ENCODE measurements at places on chromosomes 1 and 21.
A peak's percentile ranks its signal among the peaks of the same experiment; 100 is the strongest.

GRCh38 chr1:101316256-101316655 lies 79.4 kb downstream of the S1PR1 start:
- no peak for DNase-seq

DNA sequence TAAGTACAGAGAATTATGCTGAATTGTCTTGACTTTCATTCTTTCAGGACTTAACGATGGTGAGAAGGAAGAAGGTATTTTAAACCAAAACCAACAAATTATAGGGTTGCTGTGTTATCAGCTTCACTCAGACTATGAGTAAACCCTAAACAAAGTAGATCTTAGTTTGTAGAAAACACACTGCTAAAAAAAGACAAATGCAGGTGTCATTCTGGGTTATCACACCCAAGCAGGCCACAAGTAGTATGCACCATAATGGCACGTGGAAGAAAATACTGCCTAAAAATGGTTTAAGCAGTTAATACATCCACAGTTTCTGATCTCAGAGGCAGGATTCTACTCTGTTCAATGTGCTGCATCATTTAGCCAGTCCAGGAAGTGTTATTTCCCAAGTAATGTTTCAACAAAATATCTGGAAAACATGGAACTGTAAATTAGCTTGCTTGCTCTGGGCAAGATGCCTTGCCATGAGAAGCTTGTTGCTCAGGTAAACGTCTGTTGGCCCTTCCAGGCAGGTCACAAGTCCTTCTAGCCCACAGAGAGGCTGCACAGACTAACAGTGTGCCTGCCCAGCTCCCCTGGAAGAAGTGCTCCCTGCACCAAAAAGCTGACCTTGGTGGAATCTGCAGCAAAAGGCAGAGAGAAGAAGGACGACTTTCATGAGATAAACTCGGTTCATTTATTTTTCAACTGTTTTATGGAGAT lies 4.1 kb downstream of the DIPK1A start:
- no peak for DNase-seq

DNA sequence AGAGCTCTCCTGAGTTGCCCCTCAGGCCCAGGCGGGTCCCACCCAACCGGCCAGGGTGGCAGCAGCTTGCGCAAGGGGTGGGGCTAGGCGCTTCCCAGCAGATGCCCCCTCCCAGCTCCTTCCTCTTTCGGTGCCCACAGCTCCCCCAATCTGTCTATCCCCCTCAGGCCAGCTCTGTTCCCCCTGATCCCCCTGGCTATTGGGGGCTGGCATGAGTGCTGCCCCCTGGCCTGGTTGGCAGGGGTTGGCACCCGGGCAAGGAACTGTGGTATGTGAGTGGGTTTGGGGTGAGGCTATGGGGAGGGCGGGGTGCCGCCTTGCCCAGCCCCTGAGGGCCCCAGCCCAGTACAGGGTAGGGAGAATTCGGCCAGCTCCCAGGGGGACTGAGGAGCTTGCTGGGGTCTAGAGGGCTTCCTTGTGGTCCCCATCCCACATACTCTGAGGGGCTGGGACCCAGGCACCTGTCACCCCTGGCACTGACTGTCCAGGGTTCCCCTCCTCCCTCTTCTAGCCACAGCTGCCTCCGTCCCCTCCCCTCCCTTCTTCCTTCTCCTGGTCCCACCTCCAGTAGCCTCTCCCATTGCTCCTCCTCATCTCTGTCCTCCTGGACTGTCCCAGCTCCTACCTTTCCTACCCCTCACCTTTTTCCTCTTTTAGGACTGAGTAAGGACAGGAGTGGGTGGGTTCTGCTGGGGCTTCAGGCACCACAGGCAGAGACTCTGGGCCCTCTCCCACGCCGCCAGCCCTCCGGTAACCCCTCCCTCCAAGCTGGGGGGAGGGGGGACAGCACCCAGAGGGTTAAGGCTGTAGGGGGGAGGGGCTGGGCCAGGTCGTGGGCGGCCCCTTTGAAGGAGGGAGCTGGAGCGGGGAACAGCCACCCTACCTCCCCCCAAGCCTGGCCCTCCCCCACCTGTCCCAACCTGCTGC lies 5.7 kb downstream of the ZBTB7B start:
- no peak for DNase-seq

GRCh38 chr1:235295902-235296350 lies 32.1 kb downstream of the ARID4B start:
- no peak for DNase-seq

- DNase-seq, result no peak
These were observed 29.9 kb upstream of the EPHA8 start for GRCh38 chr1:22533244-22533895.

DNA sequence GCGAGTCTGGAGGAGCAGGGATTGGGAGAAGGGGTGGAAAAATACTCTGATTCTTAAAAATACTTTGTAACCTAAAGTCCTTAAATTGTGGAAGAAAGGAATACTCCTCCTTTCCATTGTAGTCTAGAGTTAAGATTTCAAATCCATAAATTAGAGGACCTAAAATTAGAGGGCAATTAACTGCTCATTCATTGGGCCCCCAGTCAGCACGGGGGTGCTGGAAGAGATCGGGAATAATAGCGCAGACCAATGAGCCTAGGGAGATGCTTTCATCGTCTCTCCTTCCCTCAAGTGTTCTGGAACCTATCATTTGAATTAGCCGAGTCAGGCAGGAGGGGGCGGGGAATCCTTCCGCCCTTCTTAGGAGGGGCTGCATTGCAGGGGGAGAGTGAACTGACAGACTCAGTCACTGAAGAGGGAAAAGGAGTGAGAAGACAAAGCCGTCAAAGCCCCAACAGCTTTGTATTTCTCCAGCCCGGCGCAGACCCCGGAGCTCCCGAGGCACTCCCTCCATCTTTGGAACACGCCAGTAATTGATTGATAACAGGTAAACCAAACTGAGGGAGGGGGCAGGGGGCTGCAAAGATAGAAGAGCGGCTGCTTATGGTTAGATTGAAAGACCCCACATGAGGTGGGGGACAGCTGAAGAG lies at the start of gene MLLT11:
Gene MLLT11 (plus strand): TSS at position 391 of the 650 bp plus-strand sequence. CDS start 6,828 bp downstream, outside the sequence.
- peak; percentile 84 for DNase-seq

DNA sequence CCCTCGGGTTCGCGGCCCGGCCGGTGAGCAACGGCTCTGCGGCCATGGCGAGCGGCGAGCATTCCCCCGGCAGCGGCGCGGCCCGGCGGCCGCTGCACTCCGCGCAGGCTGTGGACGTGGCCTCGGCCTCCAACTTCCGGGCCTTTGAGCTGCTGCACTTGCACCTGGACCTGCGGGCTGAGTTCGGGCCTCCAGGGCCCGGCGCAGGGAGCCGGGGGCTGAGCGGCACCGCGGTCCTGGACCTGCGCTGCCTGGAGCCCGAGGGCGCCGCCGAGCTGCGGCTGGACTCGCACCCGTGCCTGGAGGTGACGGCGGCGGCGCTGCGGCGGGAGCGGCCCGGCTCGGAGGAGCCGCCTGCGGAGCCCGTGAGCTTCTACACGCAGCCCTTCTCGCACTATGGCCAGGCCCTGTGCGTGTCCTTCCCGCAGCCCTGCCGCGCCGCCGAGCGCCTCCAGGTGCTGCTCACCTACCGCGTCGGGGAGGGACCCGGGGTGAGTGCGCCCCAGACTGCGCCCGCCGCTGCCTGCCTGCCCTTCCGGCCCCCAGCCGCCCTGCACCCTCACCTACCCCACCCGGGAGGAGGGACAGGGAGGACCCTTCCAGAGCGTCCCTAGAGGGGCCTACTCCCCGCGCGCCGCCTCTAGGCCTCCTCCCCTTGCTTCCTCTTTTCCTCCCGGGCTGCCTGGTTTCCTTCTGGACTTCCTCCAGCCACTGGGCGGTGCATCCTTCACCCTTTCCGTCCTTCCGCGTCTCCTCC lies at the start of gene RNPEP:
Gene RNPEP (plus strand): TSS at position 26 of the 757 bp plus-strand sequence. CDS start 19 bp downstream, at position 45.
- DNase-seq, result peak; percentile 79
